Stimulated activated CD4-positive, alpha-beta T cell treated with anti-CD3 and anti-CD28 coated beads, Interleukin-2, amount 100 ng/mL, for 24 hours (primary cell): ENCODE measurements at places on chromosomes 16 and 17.

DNA sequence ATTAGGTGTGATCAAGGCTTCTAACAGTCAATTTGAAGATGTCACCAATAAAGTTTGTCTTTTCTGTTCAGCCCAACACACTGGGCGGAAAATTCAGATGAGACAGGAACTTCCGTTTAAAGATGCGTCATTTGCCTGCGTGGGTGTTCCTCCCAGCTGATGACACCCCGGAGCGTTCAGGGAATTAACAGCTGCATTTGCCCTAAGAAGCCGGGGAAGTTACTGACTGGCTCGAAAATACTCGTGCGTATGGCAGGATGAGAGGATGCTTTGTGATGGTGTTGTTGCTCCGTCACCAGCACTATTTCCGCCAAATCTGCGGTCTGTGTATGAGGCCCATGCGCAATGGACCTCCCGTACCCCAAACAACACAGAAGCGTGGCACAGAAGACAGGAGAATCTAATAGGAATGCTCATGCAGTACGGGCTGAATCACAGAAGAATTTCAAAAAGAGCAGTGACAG, 11.9 kb upstream of the PVALEF start:
- DNase-seq = no peak

DNA sequence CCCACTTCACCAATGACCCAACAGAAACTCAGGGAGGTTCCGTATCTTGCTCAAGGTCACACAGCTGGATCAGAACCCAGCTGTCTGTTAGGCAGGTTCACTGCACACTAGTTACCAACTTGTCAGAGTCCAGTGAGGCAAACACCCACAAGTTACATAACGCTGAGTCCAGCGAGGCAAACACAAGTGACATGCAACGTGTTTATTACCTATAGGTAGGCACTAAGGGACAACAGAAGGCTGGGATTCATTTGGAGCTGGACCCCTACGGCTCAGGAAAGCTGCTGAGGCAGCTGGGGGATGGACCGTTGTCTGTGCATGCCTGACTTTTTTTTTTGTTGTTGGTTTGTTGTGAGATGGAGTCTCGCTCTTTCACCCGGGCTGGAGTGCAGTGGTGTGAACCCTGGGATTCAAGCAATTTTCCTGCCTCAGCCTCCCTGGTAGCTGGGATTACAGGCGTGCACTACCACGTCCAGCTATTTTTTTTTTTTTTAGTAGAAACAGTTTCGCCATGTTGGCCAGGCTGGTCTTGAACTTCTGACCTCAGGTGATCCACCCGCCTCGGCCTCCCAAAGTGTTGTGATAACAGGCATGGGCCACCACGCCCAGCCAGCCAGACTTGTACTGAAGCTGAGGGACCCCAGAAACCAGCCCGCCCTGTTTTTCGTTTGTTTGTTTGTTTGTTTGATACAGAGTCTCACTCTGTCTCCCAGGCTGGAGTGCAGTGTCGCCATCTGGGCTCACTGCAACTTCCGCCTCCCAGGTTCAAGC, 1.9 kb upstream of the RSAD1 start:
- no peak for DNase-seq

GRCh38 chr16:54980821-54981220, 50.2 kb downstream of the IRX5 start:
- no peak for DNase-seq

- DNase-seq = no peak
Observed at GRCh38 chr17:70138291-70138865, 31.0 kb upstream of the KCNJ2 start.

DNA sequence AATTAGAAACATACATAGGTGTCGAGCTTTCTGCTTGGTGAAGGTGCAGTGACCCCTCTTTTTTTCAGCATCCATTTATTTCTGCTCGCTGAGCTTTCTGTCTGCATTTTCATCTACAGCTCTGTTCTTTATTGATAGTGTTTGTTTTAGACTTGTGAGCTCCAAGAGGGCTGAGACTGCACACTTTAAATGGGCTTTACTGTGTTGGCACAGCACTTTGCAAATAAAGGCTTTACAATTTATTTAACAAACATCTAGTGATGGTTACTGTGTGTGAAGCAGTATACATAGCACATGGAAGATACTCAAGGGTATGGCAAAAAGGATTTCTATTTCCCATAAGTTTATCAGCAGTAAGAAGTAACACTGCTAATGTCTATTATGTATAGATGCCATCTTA, 563.7 kb upstream of the HSBP1 start:
- no peak for DNase-seq

- no peak for DNase-seq
Observed at GRCh38 chr16:55643161-55643970, 12.4 kb upstream of the SLC6A2 start.

DNA sequence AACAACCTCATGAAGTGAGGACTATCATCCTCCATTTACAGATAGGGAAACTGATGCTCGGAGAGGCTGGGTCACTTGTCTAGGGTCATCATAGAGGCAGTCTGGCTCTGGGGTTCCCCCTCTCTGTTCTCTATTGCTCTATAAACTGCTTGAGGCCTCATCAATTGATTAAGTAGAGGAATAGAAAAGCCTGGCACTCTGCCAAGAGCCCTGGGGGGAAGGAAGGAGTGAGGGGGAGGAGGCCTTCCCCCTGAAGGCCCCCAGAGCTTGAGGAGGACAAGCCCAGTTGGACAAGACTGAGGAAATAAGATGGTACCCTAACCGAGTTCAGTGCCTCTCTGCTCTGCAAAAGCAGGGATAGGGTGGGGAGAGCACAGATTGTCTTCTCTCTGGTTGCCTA, 21.0 kb downstream of the SDK2 start:
- DNase-seq = no peak

DNA sequence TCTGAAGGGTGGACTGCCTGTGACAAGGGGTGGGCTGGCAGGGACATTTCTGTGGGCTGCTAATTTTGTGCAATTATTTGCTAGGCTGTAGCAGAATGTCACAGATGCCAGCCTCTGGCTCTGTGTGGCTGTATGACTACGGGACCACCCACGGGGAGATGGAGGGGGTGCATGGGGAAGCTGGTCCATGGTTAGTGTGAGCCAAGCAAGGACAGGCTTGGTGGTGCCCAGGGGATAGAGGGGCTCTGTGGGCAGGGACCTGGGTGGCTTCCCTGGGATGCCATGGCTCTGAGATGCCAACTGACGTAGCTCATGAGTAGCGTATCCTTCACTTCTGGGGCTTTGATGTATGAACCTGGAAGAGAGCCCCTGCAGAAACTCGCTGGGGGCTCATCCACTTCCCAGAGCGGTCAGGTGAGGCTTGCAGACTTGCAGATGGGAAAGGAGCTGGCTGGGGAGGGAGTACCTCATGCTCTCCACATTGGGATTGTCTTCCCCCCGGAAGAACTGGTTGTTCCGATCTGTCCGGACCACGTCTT, 87.2 kb downstream of the TBC1D16 start:
- DNase-seq = no peak

- no peak for DNase-seq
Observed at GRCh38 chr17:59333836-59334235, 2.4 kb downstream of the YPEL2 start.

DNA sequence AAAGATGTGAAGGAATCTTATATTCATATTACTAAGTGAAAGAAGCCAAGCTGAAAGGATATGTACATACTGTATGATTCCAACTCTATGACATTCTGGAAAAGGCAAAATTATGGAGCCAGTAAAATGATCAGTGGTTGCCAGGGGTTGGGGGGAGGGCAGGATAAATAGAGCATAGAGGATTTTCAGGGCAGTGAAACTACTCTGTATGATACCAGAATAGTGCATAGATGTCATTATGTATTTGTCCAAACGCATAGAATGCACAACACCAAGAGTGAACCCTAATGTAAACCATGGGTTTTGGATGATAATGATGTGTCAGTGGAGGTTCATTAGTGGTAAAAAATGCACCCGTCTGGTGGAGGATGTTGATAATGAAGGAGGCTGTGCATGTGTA, 71.0 kb upstream of the ZNF423 start:
- no peak for DNase-seq

GRCh38 chr16:58102665-58103392, 26.4 kb downstream of the CFAP20 start:
- no peak for DNase-seq

GRCh38 chr16:8005096-8005860, 585.0 kb downstream of the TMEM114 start:
- DNase-seq = no peak

GRCh38 chr17:45784293-45784740, at the start of gene CRHR1:
TSS of gene CRHR1 (plus strand) at chr17:45784320. CDS start at chr17:45784545, 225 bp downstream.
- DNase-seq = no peak

DNA sequence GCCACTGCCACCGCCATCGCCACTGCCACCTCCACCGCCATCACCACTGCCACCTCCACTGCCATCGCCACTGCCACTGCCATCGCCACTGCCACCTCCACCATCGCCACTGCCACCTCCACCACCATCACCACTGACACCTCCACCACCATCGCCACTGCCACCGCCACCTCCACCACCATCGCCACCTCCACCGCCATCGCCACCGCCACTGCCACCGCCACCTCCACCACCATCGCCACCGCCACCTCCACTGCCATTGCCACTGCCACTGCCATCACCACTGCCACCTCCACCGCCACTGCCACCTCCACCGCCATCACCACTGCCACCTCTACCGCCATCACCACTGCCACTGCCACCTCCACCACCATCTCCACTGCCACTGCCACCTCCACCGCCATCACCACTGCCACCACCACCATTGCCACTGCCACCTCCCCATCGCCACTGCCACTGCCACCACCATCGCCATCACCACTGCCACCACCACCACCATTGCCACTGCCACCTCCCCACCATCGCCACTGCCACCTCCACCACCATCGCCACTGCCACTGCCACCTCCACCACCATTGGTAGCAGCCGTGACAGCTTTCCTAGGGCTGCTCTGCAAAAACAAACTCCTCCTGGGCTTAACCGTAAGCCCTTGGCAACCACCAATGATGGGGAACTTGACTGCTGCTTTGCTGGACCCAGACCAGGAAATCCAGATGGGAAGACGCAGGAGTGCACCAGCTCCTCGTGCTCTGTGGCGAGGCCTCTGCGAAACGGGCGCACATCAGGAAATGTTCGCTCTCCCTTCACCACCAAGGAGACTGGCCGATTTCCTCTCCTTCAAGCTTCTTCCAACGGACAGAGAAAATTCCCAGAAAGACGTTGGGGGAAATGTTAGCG, 147.2 kb downstream of the RBFOX3 start:
- no peak for DNase-seq

DNA sequence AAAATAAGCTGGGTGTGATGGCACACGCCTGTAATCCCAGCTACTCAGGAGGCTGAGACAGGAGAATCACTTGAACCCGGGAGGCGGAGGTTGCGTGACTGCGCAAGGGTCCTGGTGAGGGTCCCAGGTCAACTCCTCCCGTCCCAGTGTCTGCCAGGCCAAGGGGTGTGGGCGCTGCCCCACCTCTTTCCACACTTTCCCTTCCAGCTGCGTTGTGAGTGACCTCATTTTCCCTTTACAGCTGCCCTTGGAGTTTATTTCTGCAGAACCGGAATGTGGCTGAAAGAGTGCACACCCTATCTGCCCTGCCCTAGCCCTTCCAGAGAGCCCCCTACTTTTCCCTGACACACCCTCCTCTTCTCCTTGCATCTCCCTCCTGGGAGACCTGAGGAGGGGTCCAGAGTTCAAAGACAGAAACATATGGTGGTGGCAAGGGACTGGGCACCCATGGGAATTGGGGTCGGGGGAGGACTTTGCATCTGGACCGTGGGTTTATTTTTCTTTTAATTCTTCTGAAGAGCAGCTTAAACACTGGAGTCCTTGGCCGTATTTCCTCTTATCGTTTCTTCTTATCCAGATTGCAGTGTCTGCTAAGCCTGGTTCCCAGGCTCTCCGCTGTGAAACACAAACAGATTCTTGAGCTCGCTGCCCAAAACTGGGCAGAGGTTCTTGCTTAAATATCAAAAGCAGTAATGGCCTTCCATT, 20.9 kb downstream of the MRC2 start:
- DNase-seq = no peak

DNA sequence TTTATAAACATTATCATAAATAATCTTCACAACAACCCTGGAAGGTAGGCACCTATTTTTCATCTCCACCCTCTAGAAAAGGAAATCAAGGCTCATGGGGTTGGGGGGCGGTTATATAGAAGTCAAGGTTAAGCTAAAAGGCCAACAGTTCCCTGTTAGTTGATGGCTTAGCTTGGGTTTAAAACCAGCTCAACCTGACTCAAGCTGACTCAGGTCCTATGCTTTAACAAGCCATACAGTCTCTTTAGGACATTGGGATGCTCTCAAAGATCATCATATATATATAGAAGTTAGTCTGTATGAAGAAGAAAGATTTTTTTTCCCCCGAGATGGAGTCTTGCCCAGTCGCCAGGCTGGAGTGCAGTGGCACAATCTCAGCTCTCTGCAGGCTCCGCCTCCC, 44.8 kb upstream of the MED13 start:
- no peak for DNase-seq

DNA sequence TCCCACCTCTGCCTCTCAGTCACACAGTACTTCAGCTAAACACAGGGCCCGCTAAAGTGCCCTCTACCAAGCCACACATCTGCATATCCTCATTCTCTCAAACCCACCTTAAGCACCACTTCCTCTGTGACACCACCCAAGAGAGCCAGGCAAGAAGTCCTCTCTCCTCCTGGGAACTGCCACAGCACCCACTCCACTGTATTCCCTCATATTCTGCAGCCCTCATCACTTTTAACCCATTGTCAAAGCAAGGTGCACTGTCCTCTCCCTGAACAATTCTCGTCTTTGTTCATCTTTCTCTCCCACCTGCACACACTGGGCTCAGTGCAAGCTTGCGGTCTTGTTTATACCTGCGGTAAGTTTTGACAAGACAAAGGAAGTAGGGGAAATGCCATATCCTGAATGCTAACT, 13.6 kb downstream of the CHD9 start:
- no peak for DNase-seq

DNA sequence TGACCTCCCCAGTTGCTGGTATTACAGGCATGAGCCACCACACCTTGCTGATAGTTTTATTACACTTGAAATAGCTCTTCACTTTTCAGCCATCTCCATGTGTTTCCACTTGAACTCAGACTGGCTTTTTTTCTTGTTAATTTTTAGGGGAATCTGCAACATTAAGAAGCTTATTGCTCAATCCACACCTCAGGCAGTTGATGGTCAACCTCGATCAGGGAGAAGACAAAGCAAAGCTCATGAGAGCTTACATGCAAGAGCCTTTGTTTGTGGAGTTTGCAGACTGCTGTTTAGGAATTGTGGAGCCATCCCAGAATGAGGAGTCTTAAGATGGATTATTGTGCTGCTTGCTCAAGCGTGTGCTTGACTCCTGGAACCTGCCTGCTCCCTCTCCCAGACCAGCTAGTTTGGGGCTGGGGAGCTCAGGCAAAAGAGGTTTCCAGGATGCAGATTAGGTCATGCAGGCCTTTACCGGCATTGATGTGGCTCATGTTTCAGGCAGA, 8.6 kb downstream of the ZNHIT3 start:
- DNase-seq = no peak

- no peak for DNase-seq
Observed at GRCh38 chr17:72407336-72407909, 286.6 kb downstream of the SOX9 start.

DNA sequence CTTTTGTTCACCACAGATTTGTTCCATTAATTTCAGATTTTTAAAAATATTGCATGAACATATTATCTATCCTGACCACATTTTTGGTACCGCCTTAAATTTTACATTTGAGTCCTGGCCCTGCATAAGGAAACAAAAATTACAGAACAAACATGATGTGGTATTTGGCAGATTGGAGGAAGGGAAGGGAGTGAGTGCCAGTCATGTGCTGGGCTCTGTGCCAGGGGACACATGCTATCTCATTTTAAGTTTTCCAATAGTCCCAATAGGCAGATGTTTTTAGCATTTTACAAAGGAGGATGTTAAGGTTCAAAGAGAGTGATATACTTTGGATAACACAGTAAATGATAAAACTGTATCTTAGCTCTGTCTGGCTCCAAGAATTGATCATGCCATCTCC, 185.1 kb downstream of the CDK5R1 start:
- DNase-seq = no peak
